ENCODE measurements at places on chromosomes 16 and 17.

- DNase-seq = no peak
These were observed 496.9 kb upstream of the C16orf82 start for GRCh38 chr16:26569793-26570192.

GRCh38 chr17:75289832-75290337 is 652 bp upstream of the SLC25A19 start:
- DNase-seq = peak; percentile 75

GRCh38 chr17:32870027-32870670 is 6.8 kb downstream of the MYO1D start:
- no peak for DNase-seq

GRCh38 chr16:9351440-9351839 is 260.0 kb downstream of the HAPSTR1 start:
- DNase-seq = no peak

GRCh38 chr17:50147841-50148225 is 2.6 kb downstream of the PPP1R9B start:
- DNase-seq = no peak

GRCh38 chr16:30472328-30472942 is at the start of gene ITGAL:
Gene ITGAL (plus strand): TSS chr16:30472742. CDS start chr16:30472838, 96 bp downstream.
- DNase-seq = peak; percentile 90

- no peak for DNase-seq
These were observed 146.5 kb upstream of the CDH11 start for GRCh38 chr16:65268331-65268730.

GRCh38 chr16:21339941-21340340 is 61.9 kb upstream of the CRYM start:
- DNase-seq = no peak

DNA sequence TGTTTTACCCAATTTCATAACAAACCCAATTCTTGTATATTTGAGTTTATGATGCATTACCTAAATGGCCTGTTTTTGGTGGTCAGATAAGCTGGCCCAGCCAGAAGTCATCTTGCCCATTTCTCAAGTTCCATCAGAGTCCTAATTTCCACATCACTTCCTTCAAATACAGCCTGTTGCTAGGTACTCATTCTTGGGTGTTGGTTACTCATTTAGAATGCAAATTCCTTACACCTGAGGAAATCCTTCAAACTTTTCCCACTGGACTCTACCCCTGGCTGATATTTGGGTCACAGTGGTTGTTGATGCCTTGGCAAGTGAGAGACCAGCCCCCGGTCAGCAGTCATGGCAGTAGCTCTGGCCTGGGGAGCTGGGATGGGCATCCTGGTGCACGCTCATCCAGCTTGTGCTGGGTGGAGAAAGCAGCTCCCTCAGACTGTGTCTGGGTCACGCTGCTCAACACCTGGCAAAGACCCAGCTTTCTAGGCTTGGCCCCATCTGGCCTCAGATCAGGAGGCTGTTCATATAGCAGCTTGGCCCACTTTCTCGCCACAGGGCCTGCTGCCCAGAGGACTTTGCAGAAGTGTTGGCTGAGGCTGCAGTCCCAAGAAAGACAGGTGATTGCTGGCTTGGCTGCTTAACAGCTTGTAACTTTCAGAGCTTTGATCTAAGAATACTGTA is 25.8 kb downstream of the WSB1 start:
- no peak for DNase-seq

DNA sequence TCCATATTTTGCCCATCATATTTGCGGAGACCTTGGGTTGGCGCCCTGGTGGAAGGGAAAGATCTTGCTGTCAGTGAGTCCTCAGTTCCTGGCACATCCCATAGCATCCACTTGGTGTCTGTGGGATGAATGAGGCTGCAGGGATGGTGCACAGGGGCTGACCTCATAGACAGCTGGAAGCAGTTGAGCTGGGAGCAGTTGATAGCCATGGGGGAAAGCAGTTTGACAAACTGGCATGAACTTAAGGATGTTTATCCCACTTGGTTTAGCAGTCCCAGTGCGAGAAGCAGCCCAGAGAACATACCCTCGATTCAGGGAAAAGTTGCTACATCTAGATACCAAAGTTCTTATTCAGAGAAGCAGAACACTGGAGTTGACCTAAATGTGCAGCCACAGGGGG is 80.7 kb downstream of the SNX29 start:
- DNase-seq = no peak

DNA sequence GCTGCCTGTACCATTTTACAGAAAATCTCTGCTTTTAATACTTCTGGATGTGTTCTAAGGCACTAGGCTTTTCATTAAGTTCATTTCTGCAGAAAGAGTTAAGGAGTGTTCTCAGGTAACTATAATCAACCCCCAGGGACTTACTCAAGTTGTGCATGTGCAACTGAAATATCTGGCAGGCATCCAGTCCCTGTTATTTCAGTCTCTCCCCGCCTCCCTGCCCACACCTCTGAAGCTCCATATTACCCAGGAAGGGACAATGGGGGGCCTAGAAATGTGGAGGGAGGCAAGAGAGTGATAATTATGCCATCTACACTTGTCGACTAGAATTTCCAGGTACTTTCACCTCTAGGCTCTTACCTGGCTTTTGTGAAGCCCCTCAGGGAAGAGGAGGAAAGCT is 432.2 kb downstream of the MAF start:
- no peak for DNase-seq

DNA sequence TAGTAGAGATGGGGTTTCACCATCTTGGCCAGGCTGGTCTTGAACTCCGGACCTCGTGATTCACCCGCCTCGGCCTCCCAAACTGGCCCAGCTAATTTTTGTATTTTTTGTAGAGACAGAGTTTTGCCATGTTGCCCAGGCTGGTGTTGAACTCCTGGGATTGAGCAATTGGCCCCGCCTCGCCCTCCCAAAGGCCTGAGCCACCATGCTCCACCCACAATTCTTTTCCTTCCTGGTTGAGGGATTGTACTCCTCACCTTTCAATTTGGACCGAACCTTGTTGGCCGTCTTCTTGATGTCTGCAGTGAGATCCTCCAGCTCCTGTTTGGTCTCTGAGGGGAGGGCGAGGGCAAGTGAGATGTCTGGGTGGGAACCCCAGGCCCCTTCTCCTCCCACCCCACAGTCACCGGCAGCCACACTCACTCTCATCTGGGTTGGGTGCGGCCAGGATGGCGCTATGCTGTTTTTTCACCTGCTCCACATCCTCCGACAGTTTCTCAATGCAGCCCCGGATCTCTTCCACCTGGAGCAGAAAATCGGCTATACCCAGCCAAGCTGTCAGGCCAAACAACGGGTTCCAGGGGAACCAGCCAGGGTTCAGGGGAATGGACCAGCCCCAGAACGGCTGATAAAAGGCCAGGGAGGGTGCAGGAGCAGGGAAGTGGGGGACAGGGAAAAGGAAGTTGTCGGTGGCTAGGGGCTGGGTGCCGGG is 9.6 kb downstream of the STX1B start:
- DNase-seq = no peak

- no peak for DNase-seq
These were observed 21.2 kb downstream of the USP43 start for GRCh38 chr17:9666461-9667050.

- peak; percentile 99 for DNase-seq
These were observed 275.3 kb downstream of the PARN start for GRCh38 chr16:14354561-14355351.

Data from GM12864 (cell line).